ENCODE measurements at places on chromosomes 6 and 20. TPM values are rescaled to one million over a fixed set of nuclear protein-coding genes. Genes with fewer than 3 reads are reported as not detected.

Gene MOG
- total RNA-seq: not detected

Gene ECHDC1
- total RNA-seq: 124 TPM

Gene SLC35D3
- total RNA-seq: not detected

Gene OVOL2
- total RNA-seq: not detected

Gene RIPPLY2
- not detected for total RNA-seq

Gene CSTF1
- total RNA-seq: 24.8 TPM

Gene SLC2A4RG
- total RNA-seq: 126 TPM

Gene C20orf204
- total RNA-seq: 0.17 TPM

Gene XKR7
- total RNA-seq: not detected

Gene ECT2L
- 0.44 TPM for total RNA-seq

Gene TRIM40
- not detected for total RNA-seq

Gene EPB41L1
- total RNA-seq: 51.0 TPM

Gene HMGCLL1
- total RNA-seq: 5.8 TPM

Gene WFDC10B
- total RNA-seq: not detected

Gene TNFAIP3
- 33.0 TPM for total RNA-seq

Gene MUC22
- not detected for total RNA-seq

Gene PRKN
- 11.7 TPM for total RNA-seq

Gene TOX2
- not detected for total RNA-seq

Gene LY86
- total RNA-seq: 3.9 TPM

Gene CDH26
- total RNA-seq: 3.9 TPM

Gene SLC29A1
- 150 TPM for total RNA-seq

Gene C20orf202
- not detected for total RNA-seq

Gene KCNG1
- total RNA-seq: 0.34 TPM

Gene SDCBP2
- total RNA-seq: 2.3 TPM

Gene VWA7
- not detected for total RNA-seq

Gene FOXQ1
- total RNA-seq: not detected

Gene ULBP2
- total RNA-seq: 4.1 TPM

Gene POU5F1
- total RNA-seq: not detected

Gene MDFI
- total RNA-seq: 12.6 TPM

Gene STMN3
- 4.5 TPM for total RNA-seq

Gene HLA-DQB2
- total RNA-seq: 1.1 TPM

Gene PAQR8
- total RNA-seq: 4.1 TPM

Gene MAFB
- 98.5 TPM for total RNA-seq

Gene FLRT3
- 0.22 TPM for total RNA-seq

Gene LAMP5
- total RNA-seq: not detected

Gene AAR2
- total RNA-seq: 29.5 TPM

Gene ID1
- total RNA-seq: 666 TPM

Gene SNHG17
- total RNA-seq: 25.4 TPM

Gene MYCT1
- 8.8 TPM for total RNA-seq

Gene E2F1
- 1.5 TPM for total RNA-seq

Gene PRDM1
- total RNA-seq: 5.3 TPM

Gene SOX18
- 46.3 TPM for total RNA-seq

Gene RAE1
- 16.7 TPM for total RNA-seq

Gene ZNF337
- total RNA-seq: 16.1 TPM

Gene KHDC1
- 1.7 TPM for total RNA-seq

Gene TBP
- total RNA-seq: 18.4 TPM

Gene CDSN
- total RNA-seq: not detected

Gene DPPA5
- not detected for total RNA-seq

Gene KIAA1586
- total RNA-seq: 11.7 TPM

Gene SHLD1
- 7.7 TPM for total RNA-seq

Measured in subcutaneous adipose tissue (tissue), 4 donors.